Putamen (tissue), 1 donor: ENCODE measurements at places on chromosomes 3 and 15.

- DNase-seq, result no peak
These were observed 76.5 kb upstream of the SPRED1 start for GRCh38 chr15:38176155-38176554.

GRCh38 chr3:71316066-71316777, 267.3 kb downstream of the FOXP1 start:
- no peak for DNase-seq

GRCh38 chr3:71705681-71706080, 19.5 kb downstream of the EIF4E3 start:
- no peak for DNase-seq

DNA sequence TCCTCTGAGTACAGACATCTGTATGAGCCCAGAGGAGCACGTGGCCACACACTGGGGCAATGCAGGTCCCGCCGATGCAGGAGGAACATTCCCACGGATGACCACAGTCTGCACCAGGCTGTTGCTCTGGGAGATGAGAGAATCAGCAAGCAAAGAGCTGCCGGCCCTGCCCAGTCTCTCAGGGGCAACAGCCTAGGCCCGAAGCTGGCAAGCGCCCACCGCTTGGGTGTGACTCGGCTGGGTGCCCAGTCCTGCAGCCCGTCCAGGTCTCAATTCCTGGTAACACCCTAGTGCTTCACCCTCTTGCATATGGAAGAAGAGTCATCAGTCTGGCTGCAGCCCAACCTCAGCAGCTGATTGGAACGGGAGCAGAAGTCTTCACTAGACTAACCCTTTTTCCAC, 153.7 kb upstream of the HES1 start:
- no peak for DNase-seq
